Hematopoietic multipotent progenitor cell treated with erythropoietin and hydrocortisone succinate and interleukin-3 and kit ligand, for 17 days (in vitro differentiated cells): ENCODE measurements at places on chromosomes 2 and 18.

GRCh38 chr18:47831351-47831750 is 99.1 kb downstream of the SMAD2 start:
- DNase-seq = no peak

- DNase-seq = no peak
Observed at GRCh38 chr18:57869221-57869620, 66.1 kb upstream of the ATP8B1 start.

DNA sequence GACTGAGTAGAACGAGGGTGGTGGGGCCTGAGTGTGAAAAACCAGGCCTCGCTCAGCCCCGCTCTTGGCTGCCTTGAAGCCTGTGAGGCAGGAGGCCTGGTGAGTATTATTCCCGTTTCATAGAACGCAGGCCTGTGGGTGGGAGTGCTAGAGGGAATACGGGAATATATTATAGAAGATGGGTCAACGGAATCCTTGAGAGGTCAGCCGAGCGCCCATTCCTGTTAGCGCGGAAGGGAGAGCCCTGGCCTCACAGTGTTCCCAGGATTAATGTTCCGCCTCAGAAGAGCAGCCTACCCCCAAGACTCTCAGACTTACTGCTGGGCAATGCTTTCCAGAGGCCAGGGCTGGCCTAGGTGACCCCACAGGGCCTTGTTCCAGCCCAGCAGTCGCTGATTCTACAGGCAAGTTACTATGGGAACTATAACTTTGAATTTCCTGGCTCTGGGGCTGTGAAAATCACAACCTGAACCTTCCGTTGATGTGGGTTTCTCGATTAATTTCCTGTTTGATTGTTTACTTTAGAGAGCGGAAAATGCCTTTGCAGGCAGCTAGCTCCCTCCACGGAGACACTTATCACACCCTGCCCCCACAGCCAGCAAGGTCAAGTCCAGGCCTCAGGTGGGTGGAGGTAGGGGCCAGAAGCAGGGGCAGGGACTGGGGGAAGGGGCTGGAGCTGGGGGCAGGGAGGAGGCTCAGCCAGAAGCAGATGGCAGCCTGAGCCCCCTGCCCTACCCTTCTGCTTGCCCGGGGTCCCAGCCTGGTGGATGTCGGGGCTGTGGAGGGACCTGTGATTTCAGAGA is 108.3 kb downstream of the SMAD7 start:
- DNase-seq = no peak

DNA sequence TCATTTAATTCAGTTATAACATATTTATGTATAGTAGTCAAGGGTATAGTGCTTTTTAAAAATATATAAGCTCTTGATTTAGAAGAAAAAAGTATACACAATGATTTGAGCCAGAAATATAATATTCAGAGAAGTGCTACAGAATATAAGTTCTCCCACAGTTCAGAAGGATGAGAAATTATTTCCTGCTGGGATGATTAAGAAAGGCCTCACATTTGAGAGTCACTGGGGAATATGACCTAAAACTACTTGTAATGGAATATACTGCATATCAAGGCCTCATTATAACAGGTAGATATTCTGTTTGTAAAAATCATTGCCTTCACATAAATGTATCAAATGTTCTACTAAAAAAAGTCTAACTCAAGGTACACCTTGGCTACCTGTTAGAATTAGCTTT is 203.5 kb downstream of the MBD2 start:
- DNase-seq = no peak

- DNase-seq = peak; percentile 32
Observed at GRCh38 chr2:58047961-58048360, 1.4 kb downstream of the VRK2 start.

- DNase-seq = no peak
Observed at GRCh38 chr18:58572181-58572580, 56.7 kb downstream of the ALPK2 start.

- DNase-seq = no peak
Observed at GRCh38 chr2:98293030-98293429, 53.2 kb upstream of the CNGA3 start.

DNA sequence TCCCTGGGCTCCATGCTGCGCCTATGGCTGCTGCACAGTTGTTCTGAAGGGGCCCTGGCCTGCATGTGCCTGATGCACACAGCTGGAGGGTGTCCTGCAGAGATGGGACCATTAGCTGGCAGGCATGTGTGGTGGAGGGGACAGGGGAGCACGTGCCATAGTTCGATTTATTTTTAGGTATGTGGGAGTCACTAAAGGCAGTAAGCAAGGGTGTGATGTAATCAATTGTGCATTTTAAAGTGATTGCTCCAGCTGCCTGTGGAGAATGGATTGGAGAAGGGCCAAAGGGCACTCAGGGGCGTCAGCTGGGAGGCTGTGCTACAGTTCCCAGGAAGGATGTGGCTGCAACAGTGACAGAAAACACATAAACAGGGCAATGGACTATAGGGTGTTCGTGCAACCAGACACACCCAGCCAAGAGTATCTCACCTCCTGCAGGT is 205.1 kb downstream of the ARL4C start:
- no peak for DNase-seq

GRCh38 chr2:182167882-182168281 is 182.2 kb downstream of the PPP1R1C start:
- DNase-seq = no peak

GRCh38 chr2:203806761-203807160 is 60.8 kb upstream of the CTLA4 start:
- DNase-seq = no peak

GRCh38 chr2:218218268-218219185 is 1.5 kb downstream of the ARPC2 start:
- DNase-seq = no peak

DNA sequence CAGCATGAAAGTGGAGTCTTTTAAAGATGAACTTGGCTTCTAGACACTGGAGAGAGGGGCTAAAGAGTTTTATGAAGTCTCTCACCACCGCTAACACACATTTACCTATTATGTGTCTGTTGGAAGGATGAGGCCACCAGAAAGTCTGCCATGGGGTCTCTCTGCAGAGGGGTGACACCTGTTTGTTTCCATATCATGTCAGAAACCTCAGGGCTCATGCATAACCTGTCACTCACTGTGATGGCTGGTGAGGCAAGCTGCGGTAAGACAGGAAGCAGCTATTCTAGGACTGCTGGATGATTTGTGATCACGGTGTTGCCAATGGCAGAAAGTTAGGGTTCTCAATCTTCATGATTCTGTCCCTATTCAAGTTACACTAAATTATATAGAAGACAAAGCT is 60.8 kb upstream of the DNMT3A start:
- DNase-seq = no peak

DNA sequence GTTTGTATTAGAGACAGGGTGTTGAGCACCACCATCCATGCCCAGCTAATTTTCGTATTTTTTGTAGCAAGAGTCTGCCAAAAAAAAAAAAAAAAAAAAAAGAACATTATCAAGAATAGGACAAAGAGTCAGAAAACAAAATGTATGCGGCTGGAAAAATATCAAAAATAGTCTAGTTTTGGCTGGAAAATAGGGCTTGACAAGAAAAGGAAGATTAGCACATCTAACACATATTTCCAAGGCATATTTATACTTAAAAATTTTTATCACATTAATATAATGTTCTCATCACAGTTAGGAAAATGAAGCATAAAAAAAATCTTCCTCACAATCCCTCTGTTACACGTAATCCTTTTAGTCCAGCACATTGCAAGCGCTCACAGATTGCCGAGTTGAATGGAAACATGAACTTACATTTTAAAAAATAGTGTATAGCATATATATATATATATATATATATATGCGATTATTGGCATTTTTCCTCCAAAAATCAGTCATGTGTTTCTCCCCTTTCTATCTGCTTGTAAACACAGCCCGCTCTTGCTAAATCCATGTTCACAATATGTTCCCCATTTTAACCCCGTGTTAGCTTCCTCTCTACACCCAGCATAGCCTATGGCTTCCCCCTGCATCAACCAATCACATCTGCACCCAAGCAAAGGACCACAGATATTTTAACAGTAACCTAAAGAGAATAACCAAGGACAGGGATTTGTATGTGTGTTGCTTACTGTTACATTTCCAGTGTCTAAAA is 183.0 kb downstream of the AFF3 start:
- DNase-seq = no peak

DNA sequence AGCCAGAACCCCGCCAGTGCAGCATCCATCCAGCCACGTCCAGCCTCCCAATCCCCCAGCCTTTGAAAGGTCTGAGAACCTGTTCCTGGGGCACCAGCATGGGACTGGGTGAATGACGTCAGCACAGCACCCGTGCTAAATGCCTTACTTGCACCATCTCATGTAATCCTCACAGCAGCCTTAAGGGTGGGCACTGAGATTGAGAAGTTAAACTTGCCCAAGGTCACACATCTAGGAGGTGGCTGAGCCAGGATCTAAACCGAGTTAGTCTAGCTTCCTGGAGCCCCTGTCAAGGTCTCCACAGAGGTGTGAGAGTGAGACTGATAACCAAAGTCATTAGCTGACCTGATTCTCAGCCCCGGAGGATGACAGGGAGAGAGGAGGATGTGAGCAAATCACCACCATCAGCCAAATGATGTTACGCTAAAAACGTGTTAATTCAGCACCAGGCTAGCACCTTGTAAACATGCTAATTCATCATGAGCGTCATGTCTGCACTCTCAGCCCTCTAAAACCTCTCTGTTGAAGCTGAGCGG is 4.6 kb downstream of the CD8A start:
- DNase-seq = no peak

DNA sequence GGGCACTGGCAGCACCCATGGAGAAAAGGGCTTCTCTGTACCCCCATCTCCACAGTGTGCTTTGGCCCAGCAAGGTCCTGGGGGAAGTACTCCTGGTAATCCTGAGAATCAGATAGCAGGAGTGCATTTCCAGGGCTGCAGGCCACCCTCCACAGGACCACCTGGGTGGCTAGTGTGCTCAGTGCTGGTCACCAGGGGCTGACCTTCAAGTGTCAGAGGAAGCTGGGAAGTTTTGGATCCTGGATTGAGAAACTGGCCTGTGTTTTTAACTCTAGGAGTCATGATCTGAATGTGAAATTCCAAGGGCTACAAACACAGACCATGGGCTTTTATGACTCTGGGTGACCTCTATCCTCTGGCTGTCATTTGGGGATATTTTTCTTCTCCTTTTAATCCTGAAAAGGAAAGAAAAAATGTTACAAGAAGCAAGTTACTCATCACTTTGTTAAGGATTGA is 9.3 kb downstream of the RHOB start:
- DNase-seq = no peak

GRCh38 chr2:65367524-65367923 is 64.9 kb downstream of the SPRED2 start:
- no peak for DNase-seq

DNA sequence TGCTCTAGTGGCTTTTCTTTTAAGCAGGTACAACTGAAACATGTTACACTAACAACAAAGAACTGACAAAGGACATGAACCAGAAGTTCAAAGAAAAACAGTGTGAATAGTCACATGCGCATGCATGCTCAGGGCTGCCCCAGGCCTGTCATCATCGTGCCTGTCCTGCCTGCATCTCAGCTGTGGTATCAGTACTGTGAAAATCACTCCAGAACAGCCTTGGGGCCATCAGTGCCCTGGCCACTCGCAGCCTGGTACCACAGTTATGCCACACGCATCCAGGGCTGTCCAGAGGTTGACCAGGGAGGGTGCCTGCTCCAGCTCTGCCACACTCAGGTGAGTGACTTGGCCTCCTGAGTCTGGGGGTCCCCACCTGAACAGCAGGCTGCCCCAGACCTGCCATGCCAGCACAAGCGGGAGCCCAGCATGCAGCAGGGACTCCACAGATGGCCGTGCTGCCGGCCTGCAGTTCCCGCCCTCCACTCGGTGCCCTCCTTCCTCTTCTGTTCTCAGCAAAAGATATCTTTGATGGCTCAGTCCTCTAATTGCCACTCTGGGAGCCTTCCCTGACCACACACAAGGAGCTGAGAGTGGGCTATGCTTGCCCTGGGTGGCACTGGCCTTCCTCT is 12.3 kb downstream of the LIMS2 start:
- DNase-seq = no peak

DNA sequence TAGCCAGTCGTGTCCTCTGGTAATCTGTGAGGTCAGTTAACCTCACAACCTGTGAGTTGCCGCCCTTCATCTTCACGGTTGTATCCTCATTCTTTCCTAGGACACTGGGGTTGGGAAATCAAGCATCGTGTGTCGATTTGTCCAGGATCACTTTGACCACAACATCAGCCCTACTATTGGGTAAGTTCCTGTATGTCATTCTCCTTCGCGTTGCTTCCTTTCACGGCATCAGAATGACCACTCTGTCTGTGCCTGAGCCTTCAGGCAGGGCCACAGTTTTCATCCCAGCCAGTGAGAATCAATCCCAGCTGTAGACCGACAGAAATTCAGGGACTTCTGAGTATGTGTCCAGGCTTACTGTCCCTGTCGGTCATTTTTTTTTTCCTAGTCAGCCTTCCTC is 67.1 kb downstream of the RAB31 start:
- no peak for DNase-seq

- DNase-seq = no peak
Observed at GRCh38 chr2:203694191-203694590, 12.2 kb upstream of the CD28 start.

GRCh38 chr2:148719941-148720436 is 75.4 kb downstream of the EPC2 start:
- no peak for DNase-seq

DNA sequence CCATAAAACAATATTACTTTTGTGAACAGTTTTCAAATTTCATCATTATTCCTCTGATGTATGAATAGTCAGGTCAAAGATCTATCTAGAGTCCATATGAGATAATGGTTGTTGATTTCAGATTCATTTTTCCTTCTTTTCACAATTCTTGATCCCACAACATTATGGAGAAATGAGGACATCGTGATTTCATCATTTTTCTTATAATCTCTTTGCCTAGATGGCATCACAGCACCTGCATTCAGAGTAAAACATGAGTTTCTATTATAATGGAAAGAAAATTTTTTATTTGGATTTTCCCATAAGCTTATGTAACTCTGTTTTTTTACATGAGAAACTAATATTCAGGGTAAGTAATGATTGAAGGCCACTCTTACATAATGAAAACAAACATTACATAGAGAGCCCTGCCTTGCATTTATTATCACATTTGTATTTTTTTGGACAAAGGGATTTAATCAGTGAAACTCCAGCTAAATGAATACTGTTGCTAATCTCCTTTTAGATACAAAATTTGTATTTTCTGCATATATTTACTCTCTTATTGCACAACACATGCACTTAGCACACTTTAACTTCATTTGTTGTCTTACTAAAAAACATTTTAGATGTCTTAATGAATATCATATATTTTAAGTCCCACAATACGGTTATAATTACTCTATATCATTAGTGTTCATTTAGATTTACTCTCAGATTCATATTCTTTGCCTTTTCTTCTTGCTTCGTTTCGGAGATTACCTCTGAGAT is 188.4 kb upstream of the KYNU start:
- no peak for DNase-seq
